AG04450 (cell line): ENCODE measurements at places on chromosomes 6 and 20. TPM values are rescaled to one million over a fixed set of nuclear protein-coding genes. Genes with fewer than 3 reads are reported as not detected.

The B3GALT4 gene
- polyA plus RNA-seq: 1.1 and 1.4 TPM in 2 replicates

DNA sequence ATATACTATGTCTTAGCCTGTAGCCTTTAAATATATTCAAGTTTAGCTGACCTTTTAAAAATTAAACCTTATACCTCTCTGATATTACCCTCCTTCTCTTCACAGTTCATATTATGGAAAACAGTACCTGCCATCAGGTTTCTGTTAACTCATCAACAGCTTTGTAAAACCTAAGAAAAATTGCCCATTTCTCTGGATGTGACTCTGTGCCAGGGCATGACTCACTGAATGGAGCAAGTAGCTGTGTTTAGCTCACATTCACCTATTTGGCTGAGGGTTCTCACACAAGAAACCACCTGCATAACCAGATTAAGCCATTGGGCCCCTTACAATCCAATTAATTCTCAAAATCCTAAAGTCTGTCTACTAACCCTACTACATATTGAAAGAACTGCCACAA is 678.8 kb upstream of the MARCKS start:
- DNase-seq: no peak

DNA sequence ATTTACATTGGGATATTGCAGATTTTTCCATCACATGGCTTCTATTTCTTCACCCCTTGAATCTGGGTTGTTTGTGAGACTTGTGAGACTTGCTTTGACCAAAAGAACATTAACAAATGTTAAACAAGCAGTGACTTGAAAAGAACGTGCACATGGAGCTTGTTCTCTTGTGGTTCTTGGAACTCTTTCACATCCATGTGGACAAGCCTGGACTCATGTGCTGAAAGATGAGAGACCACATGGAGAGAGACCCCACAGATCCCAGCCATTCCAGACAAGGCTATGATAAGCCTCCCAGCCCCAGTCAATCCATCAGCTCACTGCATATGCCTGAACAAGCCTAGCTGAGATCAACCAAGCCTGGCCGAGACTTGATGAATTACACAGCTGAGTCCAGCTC is 1365.7 kb upstream of the GJE1 start:
- DNase-seq: no peak

GRCh38 chr6:54244430-54244829 is 63.8 kb upstream of the TINAG start:
- DNase-seq: no peak

DNA sequence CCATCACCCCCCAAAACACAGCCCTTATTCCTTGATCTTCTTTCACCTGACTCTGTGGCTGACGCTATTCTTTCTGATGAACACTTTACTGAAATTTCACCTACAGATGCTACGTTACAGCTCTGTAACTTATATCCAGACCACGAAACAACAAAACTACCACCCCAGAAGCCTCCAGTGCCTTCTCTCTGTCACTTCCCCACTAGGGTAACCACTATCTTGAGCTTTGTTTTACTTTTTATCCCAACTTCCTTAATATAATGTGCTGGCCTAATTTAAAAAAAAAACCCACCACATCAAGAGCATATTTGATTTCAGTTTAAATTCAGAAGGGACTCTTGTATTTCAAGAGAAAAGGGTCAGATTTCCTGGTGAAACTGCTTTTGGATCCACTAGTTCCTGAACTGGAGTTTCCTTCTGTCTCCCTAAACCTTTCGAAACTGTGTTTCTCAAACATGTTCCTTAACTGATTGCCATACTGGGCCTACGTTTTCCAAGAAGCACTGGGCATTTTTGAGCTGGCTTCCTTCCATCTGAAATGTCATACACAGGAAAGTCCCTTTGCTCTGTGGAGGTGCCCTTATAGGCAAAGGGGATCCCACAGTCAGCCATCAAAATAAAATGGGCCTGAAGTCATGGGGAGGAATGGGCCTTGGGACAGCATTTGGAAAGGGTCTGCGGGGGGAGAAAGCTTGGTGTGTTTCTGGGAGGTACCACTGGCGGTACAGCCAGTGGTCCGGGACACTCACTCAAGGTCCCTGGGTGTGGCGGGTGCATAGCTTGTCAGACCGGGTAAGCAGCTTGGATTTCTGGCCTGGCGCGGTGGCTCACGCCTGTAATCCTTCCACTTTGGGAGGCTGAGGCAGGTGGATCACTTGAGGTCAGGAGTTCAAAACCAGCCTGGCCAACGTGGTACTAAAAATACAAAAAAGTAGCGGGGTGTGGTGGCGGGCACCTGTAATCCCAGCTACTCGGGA is 25.8 kb upstream of the RTF2 start:
- no peak for DNase-seq

DNA sequence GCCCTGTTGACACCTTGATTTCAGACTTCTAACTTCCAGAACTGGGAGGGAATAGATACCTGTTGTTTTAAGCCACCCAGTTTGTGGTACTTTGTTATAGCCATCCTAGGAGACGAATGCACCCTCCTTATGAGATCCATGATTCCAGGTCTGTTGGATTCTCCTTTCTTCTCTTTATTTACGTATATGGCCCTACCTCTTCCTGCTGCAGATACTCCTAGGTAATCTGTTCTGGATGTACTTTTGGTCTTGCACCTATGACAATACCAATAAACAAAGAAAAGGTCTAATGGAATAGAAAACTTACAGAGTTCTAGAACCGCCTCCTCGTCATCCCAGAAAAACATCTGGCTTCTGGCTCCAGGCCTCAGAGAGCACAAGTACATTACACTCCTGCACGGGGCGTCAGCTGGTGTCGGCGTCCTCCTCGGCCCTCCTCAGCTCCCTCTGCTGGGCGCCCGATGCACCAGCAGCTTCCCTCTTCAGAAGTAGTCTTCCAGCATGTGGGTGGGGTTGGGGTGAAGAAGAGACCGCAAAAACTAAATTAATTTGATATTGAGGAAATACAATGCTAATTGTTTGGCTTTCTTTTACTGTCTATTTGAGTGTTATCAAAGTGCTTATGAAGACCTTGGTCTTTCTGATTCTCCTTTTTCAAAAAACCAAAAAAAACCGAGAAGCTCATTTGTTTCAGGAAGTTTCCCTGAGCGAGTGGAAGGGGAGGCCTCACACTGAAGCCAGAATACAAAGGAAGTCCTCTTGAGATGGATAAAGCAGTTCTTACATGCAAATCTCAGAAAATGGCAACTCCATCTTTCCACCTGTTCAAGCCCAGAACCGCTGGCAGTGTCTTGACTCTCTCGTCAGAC is 9.7 kb upstream of the ATXN1 start:
- no peak for DNase-seq

- no peak for DNase-seq
These were observed 11.3 kb downstream of the NT5E start for GRCh38 chr6:85460921-85461797.
